Germinal center (tissue), 1 donor: ENCODE measurements at places on chromosomes 16 and 17.
A peak's percentile ranks its signal among the peaks of the same experiment; 100 is the strongest.

- no peak for DNase-seq
Measured at GRCh38 chr17:9809409-9809808, 12.5 kb downstream of the GSG1L2 start.

- DNase-seq = peak; percentile 21
Measured at GRCh38 chr17:5485270-5486205, at the start of gene DERL2. TSS of gene DERL2 (minus strand) at chr17:5486178. CDS start at chr17:5486161, 17 bp downstream.

DNA sequence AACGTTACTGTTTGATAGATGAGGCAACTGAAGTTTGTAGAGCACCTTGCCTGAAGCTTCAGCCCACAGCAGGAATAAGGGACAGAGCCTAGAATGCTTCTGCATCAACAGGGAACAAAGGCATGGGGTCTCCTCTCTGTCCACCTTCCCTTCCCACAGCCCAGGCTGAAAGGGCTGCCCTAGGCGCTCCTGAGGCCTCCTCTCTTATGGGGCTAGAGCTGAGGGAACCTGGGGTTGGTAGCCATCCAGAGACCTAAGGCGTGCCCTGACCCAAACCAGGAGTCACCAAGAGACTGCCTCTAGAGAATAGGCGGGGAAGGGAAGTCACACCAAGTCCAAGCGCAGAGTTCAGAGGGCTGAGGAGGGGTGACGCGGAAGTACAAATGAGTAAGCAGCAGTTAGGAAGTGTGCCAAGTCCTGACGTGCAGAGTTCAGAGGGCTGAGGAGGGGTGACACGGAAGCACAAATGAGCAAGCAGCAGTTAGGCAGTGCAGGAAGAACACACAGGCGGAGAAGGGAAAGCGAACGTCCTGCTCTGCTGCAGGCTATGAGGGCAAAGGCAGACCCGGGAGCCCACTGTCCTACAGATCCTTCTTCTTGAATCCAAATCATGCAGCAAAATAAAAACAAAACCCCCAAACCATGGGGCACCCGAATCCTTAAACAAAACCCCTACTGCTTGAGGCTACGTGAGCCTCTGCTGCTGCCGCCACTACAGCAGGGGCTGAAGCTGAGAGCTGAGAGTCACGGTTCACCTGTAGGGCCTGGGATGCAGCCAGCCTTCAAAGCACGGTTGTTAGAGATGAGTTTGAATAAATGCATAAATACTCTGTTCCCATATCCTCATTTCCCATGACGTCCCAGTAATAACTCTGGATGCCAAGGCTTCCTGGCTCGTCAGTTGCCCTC is 2.7 kb upstream of the SPG7 start:
- peak; percentile 75 for DNase-seq

DNA sequence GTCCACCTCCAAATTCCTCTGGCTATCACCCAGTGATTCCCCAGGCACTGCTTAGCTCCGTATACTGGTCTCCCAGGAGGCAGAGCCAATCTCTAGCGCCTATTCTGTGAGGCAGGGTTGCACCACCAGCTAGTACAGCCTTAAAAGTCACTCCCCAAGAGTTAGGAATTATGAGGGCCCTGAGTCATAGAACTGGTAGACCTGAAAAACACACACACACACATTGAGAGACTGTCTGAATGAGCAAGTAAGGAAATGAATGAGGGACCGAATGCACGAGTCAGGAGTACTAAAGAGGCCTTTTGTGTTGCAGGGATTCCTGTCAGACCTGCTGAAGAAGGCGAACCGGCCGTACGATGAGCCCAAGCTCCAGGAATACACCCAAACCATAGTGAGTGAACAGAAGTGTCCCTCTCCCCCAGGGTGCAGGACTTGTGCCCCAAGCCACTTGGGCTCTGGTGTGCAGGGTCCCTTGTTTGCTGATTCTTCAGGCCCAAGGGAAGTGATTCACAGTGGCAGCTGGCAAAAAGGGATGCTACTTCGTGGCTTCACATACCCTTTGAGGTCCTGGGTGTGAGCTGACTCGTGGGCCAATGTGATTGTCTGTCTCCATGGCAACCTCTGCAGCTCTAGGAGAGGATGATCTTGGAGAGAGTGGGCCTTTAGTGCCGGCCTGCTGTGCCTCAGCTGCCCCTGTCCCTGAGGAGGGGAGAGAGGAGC is 24.7 kb downstream of the CALB2 start:
- no peak for DNase-seq

DNA sequence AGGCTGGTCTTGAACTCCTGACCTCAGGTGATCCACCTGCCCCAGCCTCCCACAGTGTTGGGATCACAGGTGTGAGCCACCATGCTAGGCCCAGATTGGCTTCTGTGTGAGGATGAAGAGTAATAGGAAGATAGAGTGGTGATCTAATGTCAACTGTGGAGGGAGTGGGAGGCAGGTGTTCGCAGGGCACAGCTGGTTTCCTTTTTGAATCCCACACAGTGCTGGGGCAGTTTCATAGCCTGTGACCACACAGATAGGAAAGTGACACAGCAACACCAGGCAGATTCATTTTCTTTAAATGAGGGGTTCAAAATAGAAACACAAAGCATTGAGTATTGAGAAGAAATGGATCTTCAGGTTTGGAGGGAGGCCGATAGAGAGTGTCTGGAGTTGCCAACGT is 540.3 kb downstream of the WWOX start:
- DNase-seq = no peak

DNA sequence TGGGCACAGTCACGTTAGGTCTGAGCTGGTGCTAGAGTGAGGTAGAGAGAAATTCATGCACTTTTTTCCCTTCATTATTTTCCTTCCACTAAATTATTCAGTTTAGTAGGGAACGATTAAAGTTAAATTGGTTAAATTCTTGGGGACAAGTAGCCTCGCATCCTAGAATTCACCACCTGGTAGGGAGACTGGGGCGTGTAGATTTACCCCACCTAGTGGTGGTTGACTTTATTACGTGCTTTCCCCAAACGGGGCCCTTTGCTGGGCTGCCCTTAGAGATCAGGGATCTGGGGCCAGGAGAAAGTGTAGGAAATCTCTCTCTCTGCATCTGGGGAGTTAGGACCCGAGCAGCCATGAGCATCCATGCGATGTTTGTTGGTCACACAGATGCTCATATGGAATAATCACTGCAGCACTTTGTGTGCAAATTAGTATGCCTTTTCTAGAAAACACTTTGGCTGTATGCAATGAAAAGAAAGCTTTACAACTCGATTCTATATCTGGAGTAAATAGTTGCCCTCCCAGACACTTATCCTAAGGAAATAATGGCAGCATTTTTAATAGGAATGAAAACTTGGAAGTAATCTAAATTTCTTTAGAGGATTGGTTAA is 107.0 kb downstream of the PLCG2 start:
- DNase-seq = peak; percentile 67

GRCh38 chr16:2840914-2841313 is 10.8 kb downstream of the ZG16B start:
- DNase-seq = no peak

- no peak for DNase-seq
Measured at GRCh38 chr17:65177901-65178300, 40.7 kb downstream of the RGS9 start.

DNA sequence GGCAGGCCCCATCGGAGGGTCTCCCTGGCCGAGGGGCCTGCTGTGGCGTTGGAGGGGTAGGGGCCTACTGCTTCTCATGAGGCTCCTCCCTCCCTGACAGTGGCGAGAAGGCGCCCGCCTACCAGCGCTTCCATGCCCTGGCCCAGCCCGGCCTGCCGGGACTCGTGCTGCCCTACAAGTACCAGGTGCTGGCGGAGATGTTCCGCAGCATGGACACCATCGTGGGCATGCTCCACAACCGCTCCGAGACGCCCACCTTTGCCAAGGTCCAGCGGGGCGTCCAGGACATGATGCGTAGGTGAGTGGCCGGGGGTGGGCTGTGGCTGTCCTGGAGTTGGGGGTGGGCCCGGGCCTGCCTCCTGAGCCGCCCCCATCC is 1.7 kb downstream of the CDT1 start:
- DNase-seq = no peak

GRCh38 chr17:49949634-49950033 is 19.4 kb upstream of the DLX4 start:
- no peak for DNase-seq

DNA sequence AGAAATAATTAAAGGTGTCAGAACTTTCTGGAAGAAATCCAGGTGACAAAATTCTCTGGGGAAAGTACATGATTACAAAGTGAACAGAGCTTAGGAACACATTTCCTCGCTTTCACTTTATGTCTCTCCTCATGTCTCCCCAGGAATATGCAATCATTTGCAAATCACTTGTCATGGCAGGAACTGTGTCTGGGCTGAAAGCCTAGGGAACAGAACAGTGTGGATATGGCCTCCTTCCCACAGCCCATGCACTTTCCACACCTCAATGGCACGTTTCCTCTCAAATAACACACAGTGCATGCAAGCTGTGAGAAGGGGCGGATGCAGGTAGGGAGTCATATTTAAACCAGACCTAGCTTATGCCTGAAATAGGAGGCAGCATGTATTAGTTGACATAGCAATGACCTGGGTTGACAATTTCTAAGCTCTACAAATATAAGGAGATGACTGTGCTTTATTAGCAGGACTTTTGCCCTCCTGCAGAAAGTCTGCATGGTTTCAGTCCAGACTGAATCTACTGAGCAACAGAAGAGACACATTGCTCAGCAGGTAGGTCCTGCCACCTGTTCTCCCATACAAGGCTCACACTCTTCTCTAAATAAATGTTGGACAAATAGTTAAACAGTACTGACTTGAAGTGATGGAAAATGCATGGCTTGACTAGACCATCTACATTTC is 236.0 kb upstream of the ELAC2 start:
- no peak for DNase-seq
